AG09319 (cell line): ENCODE measurements at places on chromosomes 7 and 10.

DNA sequence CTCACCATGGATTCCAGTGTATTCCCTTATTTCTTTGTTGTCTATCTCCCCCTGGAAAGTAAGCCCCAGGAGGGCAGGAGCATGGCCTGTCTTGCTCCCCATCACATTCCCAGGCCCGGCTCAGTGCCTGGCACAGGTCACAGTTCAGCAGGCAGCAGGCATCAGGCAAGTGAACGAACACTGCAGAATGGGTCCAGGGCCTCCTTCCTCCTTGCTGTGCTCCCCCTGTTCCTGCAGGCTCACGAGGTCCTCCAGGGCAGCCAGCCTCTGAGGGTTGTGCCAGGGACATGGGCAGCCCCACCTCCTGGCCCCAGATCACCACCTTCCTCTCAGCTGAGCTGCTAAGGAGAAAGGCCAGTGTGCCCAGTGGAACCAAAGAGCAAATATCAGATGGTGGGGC, 41.8 kb downstream of the PDLIM1 start:
- no peak for DNase-seq

- DNase-seq, result no peak
Measured at GRCh38 chr7:131602304-131602993, 46.0 kb upstream of the PODXL start.

- DNase-seq, result no peak
Measured at GRCh38 chr10:4004144-4004543, 219.1 kb upstream of the KLF6 start.

DNA sequence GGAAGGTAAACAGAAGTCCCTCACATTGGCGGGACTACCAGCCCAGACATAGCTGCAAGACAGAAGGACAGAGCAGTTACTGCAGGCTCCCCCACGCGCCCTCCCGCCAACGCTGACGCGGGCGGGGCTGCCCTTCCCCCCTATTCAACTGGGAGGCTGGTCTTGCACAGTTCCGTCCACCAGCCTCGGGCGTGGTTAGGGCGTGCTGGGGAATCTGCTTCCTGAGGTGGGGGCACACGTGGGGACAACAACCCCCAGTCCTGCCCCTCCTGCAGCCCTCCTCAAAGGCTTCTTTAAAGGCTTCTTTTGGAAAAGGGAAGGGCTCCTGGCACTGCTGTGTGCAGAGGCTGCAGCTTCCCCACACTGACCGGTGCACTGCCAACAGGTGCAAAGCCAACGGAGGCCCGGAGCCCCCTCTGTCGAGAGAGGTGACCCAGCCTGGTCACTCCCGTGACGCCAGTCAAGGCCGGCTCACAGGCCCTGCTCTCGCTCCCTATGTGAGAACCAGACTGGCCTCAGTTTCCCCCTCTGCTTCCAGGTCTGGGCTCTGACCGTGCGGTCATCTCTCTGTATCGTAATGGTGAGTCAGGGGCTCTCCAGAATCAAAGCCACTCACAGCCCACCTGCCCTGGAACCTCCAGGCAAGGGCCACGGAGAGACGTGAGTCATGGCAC, 126.0 kb downstream of the EBF3 start:
- DNase-seq, result no peak
